ENCODE measurements at places on chromosomes 2 and 18. TPM values are rescaled to one million over a fixed set of nuclear protein-coding genes. Genes with fewer than 3 reads are reported as not detected.
A peak's percentile ranks its signal among the peaks of the same experiment; 100 is the strongest.

GRCh38 chr2:217943446-217944321 lies 59.1 kb downstream of the TNS1 start:
- no peaks in the 10 kb centered on the region for H3K36me3 ChIP-seq
- no peak overlapping the region for H3K4me3 ChIP-seq
- DNase-seq, result peak; percentile 53
- H3K4me1 ChIP-seq, result peaks cover 11% of the 10 kb centered on the region

GRCh38 chr2:206740800-206741199 lies 22.6 kb upstream of the DYTN start:
- DNase-seq, result no peak
- no peak overlapping the region for H3K27ac ChIP-seq
- H3K36me3 ChIP-seq, result no peaks in the 10 kb centered on the region
- H3K27me3 ChIP-seq, result no peaks in the 10 kb centered on the region
- no peak overlapping the region for H3K4me3 ChIP-seq

- H3K4me3 ChIP-seq, result no peak overlapping the region
- no peaks in the 10 kb centered on the region for H3K4me1 ChIP-seq
- H3K27ac ChIP-seq, result no peak overlapping the region
These were observed 14.7 kb downstream of the NRP2 start for GRCh38 chr2:205696927-205697441.

RGPD4 gene
- not detected for total RNA-seq

DNA sequence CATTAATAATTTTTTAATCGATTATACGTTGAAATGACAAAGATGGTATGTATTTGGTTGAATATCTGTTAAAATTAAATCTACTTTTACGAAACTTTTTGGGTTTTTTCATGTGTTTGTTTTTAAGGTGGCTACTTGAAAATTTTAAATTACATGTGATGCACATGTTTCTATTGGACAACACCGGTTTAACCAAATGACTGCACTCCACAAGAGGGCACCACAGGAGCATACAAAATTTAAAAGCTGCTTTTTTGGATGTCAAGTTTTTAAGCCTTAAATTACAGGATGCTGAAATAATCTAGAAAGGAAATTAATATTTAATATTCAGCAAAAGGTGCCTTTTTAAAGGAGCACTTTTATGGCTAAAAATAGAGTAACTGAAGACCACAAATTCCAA lies 98.7 kb downstream of the ACVR1 start:
- H3K27me3 ChIP-seq, result no peaks in the 10 kb centered on the region
- H3K4me1 ChIP-seq, result peaks cover 27% of the 10 kb centered on the region
- peak; percentile 70 for DNase-seq

DNA sequence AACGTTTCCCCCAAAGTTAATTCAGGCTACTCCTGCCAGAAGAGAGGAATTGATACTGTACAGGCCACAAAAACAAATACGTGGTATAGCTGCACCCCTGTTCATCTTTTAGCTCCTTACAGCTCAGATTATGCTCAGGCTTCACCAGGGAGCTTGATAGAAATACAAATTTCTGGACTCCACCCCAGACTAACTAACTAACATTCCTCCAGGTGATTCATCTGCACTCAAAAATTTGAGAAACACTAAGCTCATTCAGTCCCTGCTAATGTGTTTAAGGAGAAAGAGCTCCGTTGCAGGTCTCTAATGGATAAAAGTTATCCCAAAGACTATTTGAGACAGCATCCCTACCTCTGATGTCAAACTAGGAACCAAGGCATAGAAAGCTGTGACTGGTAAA lies 36.8 kb upstream of the UNC80 start:
- H3K4me3 ChIP-seq, result no peak overlapping the region
- H3K27me3 ChIP-seq, result peaks cover 38% of the 10 kb centered on the region
- H3K36me3 ChIP-seq, result no peaks in the 10 kb centered on the region
- no peaks in the 10 kb centered on the region for H3K4me1 ChIP-seq
- no peak overlapping the region for H3K27ac ChIP-seq

DNA sequence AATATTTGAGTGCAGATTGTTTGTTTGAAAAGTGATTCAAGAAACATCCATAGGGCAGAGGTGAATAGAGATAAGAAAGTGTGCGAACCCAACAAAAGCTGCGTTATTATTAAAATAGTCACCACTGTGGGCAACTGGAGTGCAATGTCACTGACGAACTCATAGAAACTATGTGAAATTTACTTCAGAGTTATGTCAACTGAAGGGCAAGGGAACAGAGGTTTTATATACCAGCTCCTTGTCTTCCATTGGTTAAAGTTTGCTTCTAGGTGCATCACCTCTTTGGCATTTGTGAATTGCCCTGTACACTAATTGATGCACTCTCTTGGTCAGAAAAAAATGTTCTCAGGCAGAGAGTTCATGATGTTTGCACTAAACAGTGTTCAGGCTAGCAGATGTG lies 110.5 kb upstream of the NYAP2 start:
- no peaks in the 10 kb centered on the region for H3K36me3 ChIP-seq
- no peaks in the 10 kb centered on the region for H3K4me1 ChIP-seq
- no peak overlapping the region for H3K4me3 ChIP-seq
- H3K27ac ChIP-seq, result no peak overlapping the region
- no peak for DNase-seq

IL1RN gene
- not detected for total RNA-seq

Data from A673 (cell line).